T-cell (primary cell): ENCODE measurements at places on chromosomes 6 and 20. TPM values are rescaled to one million over a fixed set of nuclear protein-coding genes. Genes with fewer than 3 reads are reported as not detected.

The PLN gene
- not detected for total RNA-seq

DNA sequence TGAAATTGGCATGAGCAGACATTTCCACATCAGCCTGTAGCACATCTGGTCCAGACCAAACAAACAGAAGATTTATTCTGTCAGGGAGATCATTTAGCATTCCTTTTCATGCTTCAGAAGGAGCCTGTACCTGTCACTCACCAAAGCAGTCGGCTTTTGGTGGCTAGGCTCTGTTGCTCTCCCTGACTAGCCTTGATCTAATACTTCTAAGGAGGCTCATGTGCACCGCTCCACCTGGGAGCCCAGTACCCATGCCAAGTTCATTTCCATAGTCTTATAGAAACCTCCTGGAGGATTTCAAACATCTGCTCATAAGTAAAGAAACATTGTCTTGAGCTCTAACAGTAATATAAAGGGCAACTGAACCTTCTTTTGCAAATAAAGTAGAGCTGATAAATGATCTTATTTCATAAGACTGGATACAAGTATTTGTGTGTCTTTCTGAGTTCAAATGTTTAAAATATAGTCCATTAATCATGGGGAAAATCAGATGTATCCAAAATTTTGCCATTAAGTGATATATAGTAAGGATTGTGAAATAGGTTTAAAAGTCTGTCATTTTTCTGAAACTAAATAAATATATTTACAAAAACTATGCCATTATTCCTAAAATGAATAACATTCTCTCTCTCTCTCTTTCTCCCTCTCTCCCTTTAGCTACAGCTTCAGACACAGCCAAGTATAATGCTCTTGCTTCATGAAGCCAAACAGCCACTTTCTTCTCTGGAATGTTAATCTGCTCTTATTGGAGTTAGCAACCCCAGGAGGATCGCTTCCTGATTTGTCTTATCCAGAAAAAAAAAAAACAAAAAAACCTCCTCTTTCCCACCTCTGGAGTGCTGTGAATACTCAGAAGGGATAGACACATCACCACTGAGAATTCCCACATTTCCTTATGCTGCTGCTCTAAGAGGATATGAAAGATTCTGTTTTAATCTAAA is 192.7 kb upstream of the TFAP2D start:
- no peak for DNase-seq
- no peaks in the 10 kb centered on the region for H3K27me3 ChIP-seq
- no peaks in the 10 kb centered on the region for H3K4me1 ChIP-seq
- no peak overlapping the region for H3K27ac ChIP-seq
- H3K4me3 ChIP-seq: no peak overlapping the region
- H3K36me3 ChIP-seq: no peaks in the 10 kb centered on the region

- no peaks in the 10 kb centered on the region for H3K27me3 ChIP-seq
- H3K4me1 ChIP-seq: no peaks in the 10 kb centered on the region
- H3K4me3 ChIP-seq: no peak overlapping the region
- H3K36me3 ChIP-seq: no peaks in the 10 kb centered on the region
Measured at GRCh38 chr6:14312587-14312986, 195.0 kb downstream of the CD83 start.

- H3K4me1 ChIP-seq: peaks cover 8% of the 10 kb centered on the region
- H3K27ac ChIP-seq: no peak overlapping the region
- no peak overlapping the region for H3K4me3 ChIP-seq
- DNase-seq: no peak
Measured at GRCh38 chr6:34310817-34311216, 62.0 kb upstream of the SMIM29 start.

DNA sequence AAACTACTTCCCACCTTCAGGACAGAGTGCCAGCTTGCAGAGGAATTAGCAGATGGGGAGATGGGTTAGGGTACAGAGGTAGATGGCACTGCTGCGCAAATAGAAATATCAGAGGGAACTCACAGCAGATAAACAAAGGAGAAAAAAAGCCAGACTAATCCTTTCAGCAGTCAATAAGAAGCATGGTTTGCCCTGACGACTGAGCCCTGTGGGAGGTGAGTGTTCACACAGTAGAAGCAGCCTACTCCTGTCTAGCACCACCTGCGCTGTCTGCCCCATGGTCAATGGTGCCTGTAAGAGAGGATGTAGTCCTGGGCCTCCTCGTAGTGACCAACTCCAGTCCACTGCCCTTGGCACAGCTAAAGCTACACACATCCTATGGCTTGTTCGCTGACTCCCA is 174.1 kb downstream of the IBTK start:
- H3K4me1 ChIP-seq: no peaks in the 10 kb centered on the region
- H3K27ac ChIP-seq: no peak overlapping the region
- no peaks in the 10 kb centered on the region for H3K36me3 ChIP-seq
- DNase-seq: no peak
- no peak overlapping the region for H3K4me3 ChIP-seq
- H3K27me3 ChIP-seq: peaks cover 3% of the 10 kb centered on the region

DNA sequence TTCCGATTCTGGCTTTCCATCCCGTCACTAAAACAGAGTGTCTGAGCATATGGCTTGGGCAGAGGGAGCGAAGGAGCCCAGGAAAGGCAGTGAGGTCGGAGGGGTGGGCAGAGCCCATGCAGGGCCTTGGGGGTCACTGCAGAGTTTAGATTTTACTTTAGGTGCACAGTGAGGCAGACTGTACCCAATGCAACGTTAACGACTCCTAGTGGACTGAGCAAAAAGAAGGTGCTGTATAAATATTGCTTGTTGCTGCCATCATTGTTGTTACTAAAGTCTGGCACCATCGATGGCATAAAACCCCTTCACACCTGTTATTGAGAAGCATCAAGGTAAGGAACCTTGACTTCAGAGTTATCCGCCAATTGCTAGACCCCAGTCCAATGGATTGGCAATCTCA is 119.0 kb downstream of the EYA2 start:
- no peak for DNase-seq
- peaks cover 11% of the 10 kb centered on the region for H3K27me3 ChIP-seq

The ADGB gene
- not detected for total RNA-seq

- DNase-seq: no peak
- no peak overlapping the region for H3K4me3 ChIP-seq
- H3K4me1 ChIP-seq: no peaks in the 10 kb centered on the region
- no peaks in the 10 kb centered on the region for H3K36me3 ChIP-seq
- H3K27me3 ChIP-seq: no peaks in the 10 kb centered on the region
Measured at GRCh38 chr6:99013145-99013544, 65.4 kb upstream of the FBXL4 start.

The FAM210B gene
- 17.8 TPM for total RNA-seq

DNA sequence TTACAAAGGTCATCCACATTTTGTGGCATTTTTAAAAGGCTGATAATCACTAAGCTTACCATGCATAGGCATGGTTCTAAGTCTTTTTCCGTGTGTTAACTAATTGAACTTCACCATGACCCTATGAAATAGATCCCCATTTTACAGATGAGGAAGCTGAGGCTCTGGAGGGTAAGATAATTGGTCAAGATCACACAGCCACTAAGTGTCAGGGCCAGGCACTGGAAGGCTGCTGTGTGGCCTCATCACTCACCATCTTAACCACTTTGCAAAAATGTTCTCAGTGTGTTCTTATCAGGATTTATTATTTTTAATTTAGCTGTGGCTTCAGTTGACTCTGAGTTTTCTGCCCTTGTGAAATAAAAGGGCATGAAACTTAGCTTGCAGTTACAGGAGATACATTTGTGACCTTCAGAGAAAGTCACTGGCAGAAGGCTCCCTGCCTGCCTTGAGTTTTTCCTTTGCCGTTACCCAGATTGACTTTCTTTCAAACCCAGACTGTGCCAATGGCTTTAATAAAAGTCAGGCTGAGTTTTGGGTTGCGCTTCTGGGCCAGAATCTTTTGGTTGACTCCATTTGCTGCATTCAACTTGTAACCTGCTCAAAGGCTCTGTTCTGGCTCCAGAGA is 82.0 kb downstream of the EZR start:
- peaks cover 3% of the 10 kb centered on the region for H3K4me1 ChIP-seq
- peaks cover 12% of the 10 kb centered on the region for H3K36me3 ChIP-seq
- no peak overlapping the region for H3K4me3 ChIP-seq
- no peak for DNase-seq
- H3K27ac ChIP-seq: no peak overlapping the region

DNA sequence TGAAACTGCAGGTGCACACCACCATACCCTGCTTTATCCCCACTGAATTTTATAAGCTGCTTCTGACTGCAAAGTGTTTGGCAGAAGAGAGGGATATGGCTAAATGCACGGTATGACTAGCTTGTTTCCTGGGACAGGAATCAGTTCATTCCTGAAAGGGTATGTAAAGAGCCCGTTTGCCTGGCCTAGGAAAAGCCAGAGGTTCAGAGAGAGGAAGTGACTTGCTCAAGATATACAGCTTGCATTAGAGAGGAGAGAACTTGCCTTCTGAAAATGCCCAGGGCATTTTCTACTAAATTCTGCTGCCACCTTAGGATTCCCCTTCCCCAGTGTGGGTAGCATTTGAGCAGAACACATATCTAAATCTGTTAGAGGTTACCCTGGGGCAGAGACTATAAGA is 683 bp upstream of the GCNT2 start:
- no peaks in the 10 kb centered on the region for H3K4me1 ChIP-seq
- H3K4me3 ChIP-seq: no peak overlapping the region
- DNase-seq: no peak
- peaks cover 3% of the 10 kb centered on the region for H3K27me3 ChIP-seq
- no peaks in the 10 kb centered on the region for H3K36me3 ChIP-seq

- no peak overlapping the region for H3K27ac ChIP-seq
- no peak overlapping the region for H3K4me3 ChIP-seq
- DNase-seq: no peak
- H3K36me3 ChIP-seq: no peaks in the 10 kb centered on the region
- H3K4me1 ChIP-seq: no peaks in the 10 kb centered on the region
- H3K27me3 ChIP-seq: no peaks in the 10 kb centered on the region
Measured at GRCh38 chr20:16292226-16292880, 280.9 kb downstream of the KIF16B start.

DNA sequence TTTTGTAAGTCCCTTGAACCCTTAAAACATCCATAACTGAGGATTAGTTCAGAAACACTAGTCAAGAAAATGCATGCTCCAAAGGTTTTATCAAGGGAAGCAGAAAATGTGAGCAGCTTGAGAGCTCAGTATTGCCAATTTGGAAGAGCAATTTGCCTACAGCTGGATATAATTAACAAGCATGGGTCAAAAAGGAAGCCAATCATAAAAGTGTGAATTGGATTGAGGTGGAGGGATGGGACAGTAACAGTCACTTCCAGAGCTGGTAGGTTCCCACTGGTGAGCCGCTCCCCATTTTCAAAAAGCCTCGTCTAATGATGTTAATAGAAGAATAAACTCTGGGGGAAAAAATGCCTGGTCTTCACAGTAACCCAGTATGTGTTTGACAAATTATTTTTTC is 5.0 kb upstream of the PTPRK start:
- peaks cover 6% of the 10 kb centered on the region for H3K27me3 ChIP-seq
- H3K36me3 ChIP-seq: no peaks in the 10 kb centered on the region
- peaks cover 6% of the 10 kb centered on the region for H3K4me1 ChIP-seq
- H3K27ac ChIP-seq: no peak overlapping the region
- no peak for DNase-seq

The CNR1 gene
- total RNA-seq: 0.47 TPM

The OLIG3 gene
- not detected for total RNA-seq
